ENCODE measurements at places on chromosomes 5 and 9. TPM values are rescaled to one million over a fixed set of nuclear protein-coding genes. Genes with fewer than 3 reads are reported as not detected.

DNA sequence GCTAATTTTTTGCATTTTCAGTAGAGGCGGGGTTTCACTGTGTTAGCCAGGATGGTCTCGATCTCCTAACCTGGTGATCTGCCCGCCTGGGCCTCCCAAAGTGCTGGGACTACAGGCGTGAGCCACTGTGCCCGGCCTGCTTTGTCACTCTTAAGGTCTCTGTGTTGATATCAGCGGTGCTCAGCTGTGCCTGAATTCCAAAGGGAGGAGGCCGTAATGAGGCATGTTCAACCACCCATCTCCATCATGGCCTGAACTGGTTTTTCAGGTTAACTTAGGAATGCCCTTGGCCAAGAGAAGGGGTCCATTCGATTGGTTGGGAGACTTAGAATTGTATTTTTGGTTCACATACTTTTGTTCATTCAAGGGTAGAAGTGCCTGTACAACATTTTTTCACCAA is 22.0 kb downstream of the HSD17B3 start:
- no peaks in the 10 kb centered on the region for H3K36me3 ChIP-seq
- no peaks in the 10 kb centered on the region for H3K4me1 ChIP-seq
- no peak overlapping the region for H3K4me3 ChIP-seq
- no peak overlapping the region for H3K27ac ChIP-seq

PLAC8L1 gene
- total RNA-seq, result not detected

DNA sequence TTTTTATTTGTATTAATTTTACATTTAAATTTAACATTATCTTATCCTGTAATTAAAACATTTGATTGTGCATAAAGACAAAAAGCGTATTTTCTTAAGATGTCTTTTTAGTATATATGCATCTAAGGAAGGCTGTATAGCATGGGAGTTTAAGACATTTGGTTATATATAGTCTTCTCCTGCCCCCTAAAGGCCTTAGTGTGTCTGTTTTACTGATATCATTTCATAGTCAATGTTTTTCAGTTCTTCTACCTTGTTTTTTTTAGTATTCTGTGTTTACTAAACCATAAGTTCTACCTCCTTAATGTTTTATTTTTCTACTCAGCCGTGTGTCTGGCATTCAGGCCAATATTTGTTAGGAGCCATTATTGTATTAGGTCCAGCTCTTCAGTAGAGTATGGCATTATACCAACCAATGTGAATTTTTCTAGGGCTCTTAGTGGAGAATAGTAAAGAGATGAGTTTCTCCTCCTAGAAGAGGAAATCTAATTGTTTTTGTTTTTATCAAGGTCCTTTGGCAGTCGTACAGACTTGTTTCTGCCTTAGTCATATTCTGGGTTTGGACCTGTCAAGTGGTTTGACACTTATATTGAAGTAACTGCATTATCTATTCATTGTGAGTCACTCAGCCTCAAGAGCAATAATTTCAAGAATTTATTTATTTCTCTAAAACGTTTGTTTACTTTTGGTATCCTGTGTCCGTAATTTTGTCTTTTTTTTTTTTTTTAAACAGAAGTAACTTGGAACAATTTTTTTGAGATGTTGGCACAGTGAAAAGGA is 74.8 kb downstream of the SLF1 start:
- H3K4me3 ChIP-seq, result no peak overlapping the region
- no peak for DNase-seq
- no peaks in the 10 kb centered on the region for H3K27me3 ChIP-seq
- H3K27ac ChIP-seq, result peak overlapping the region; percentile 51
- no peaks in the 10 kb centered on the region for H3K36me3 ChIP-seq
- H3K4me1 ChIP-seq, result peaks cover 4% of the 10 kb centered on the region

TNC gene
- 16.9 TPM for total RNA-seq

GRCh38 chr9:129496473-129497004 is 124.4 kb downstream of the C9orf50 start:
- H3K27me3 ChIP-seq, result no peaks in the 10 kb centered on the region
- DNase-seq, result peak; percentile 98
- peaks cover 86% of the 10 kb centered on the region for H3K4me1 ChIP-seq
- H3K36me3 ChIP-seq, result no peaks in the 10 kb centered on the region

- DNase-seq, result no peak
- H3K27me3 ChIP-seq, result no peaks in the 10 kb centered on the region
- no peak overlapping the region for H3K4me3 ChIP-seq
- H3K36me3 ChIP-seq, result peaks cover 9% of the 10 kb centered on the region
- H3K27ac ChIP-seq, result no peak overlapping the region
- H3K4me1 ChIP-seq, result peaks cover 23% of the 10 kb centered on the region
Observed at GRCh38 chr5:14298126-14298847, 155.1 kb downstream of the TRIO start.

GRCh38 chr9:106576232-106576760 is 286.7 kb upstream of the ZNF462 start:
- no peaks in the 10 kb centered on the region for H3K36me3 ChIP-seq
- H3K27ac ChIP-seq, result no peak overlapping the region
- DNase-seq, result no peak

- H3K4me1 ChIP-seq, result no peaks in the 10 kb centered on the region
- H3K36me3 ChIP-seq, result no peaks in the 10 kb centered on the region
- H3K27ac ChIP-seq, result no peak overlapping the region
- H3K4me3 ChIP-seq, result no peak overlapping the region
- no peaks in the 10 kb centered on the region for H3K27me3 ChIP-seq
Observed at GRCh38 chr9:79600466-79600865, 28.7 kb downstream of the TLE4 start.

DNA sequence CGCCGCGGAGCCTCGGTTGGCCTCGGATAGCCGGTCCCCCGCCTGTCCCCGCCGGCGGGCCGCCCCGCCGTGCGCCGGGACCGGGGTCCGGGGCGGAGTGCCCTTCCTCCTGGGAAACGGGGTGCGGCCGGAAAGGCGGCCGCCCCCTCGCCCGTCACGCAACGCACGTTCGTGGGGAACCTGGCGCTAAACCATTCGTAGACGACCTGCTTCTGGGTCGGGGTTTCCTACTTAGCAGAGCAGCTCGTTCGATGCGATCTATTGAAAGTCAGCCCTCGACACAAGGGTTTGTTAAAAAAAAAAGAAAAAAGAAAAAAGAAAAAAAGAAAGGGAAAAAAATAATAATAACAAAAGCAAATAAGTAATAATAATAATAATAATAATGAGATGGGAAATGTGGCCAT is 112.8 kb downstream of the GCNT1 start:
- H3K4me3 ChIP-seq, result peak overlapping the region; percentile 34
- no peaks in the 10 kb centered on the region for H3K27me3 ChIP-seq
- no peak overlapping the region for H3K27ac ChIP-seq
- DNase-seq, result no peak
- no peaks in the 10 kb centered on the region for H3K36me3 ChIP-seq

DNA sequence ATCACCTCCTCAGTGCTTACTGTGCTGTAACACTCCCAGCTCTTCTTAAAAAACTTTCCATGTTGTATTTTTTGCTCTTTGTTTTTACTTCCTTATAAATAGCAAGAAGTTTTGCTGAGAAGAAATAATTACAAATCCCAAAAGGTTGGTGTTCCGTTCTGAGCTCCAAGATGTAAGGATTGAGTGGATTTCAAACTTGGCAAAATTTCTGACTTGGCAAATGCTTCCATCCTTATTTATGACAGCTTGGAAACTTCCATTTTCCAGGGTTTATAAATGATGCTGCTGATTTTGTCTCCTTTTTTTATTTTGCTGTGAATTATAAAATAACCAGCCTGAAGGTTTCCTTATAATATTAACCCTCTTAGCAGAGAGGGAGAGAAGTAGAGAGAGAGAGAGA is 151.9 kb downstream of the NTRK2 start:
- peaks cover 4% of the 10 kb centered on the region for H3K4me1 ChIP-seq
- H3K36me3 ChIP-seq, result no peaks in the 10 kb centered on the region
- H3K27me3 ChIP-seq, result no peaks in the 10 kb centered on the region
- H3K4me3 ChIP-seq, result no peak overlapping the region
- H3K27ac ChIP-seq, result no peak overlapping the region
- DNase-seq, result no peak

GRCh38 chr9:105708405-105708804 is 14.1 kb downstream of the TMEM38B start:
- H3K4me3 ChIP-seq, result no peak overlapping the region
- H3K36me3 ChIP-seq, result peaks cover 4% of the 10 kb centered on the region
- no peaks in the 10 kb centered on the region for H3K27me3 ChIP-seq
- DNase-seq, result no peak
- no peak overlapping the region for H3K27ac ChIP-seq

DDX4 gene
- total RNA-seq, result not detected

DNA sequence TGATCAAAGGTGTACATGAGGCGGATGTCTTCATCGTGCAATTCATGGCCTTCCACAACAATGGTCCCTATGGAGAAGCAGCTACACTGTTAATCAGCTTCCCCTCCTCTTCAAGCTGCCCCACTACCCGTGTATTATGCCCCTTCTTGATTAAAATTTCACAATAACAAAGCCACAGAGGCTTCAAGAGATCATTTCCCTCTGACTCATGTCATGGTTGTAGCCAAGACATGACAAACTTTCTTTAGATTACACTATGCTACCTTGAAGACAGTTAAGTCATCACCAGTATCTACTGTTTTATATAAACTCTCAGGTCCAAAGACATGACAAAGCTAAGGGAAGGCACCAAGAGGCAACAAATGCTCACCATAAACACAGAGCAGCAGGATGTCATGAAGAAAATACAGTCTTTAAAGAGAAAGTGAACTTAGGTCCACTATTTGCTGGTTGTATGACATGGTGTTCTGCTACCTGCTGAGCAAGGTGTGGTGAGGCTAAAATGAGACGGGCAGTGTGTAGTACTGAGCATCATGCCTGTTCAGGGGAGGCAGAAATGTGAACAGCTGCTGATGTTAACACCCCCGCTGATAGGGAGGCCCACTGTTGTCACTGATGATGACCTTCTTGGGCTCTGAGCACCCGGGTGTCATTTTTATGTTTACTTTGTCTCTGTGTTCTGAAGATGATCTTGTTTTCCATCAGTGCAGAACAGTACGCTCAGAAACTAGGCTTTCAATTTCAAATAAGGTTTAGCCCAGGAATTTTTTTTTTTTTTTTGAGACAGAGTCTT is 48.3 kb downstream of the IARS1 start:
- H3K27me3 ChIP-seq, result no peaks in the 10 kb centered on the region
- no peaks in the 10 kb centered on the region for H3K4me1 ChIP-seq
- H3K36me3 ChIP-seq, result peaks cover 96% of the 10 kb centered on the region
- H3K27ac ChIP-seq, result no peak overlapping the region
- no peak for DNase-seq
- no peak overlapping the region for H3K4me3 ChIP-seq

DNA sequence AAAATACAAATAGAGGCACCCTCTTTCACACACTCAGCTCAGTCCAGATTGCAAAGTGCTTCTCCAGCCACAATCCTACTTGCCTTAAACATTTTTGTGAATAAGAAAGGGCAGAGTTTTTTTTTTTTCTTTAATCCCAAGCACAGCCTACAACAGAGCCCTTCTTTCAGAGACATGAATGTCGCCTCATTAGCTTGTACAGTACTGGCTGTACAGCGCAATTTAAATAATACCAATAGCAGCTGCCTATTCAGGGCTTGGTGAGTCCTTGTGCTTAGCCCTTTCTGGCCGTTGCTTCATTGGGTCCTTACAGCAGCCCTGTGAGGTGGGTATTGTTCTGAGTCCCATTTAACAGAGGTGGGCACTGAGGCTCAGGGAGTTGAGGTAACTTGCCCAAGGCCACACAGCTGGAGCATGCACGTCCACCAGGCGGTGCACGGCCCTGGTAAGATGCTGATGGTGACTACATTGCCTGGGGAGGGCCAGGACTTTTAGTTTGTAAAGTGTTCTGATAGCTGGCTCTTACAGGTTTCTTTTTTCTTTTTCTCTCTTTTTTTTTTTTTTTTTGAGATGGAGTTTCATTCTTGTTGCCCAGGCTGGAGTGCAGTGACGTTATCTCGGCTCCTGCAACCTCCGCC is 23.1 kb downstream of the NDST1 start:
- H3K4me1 ChIP-seq, result no peaks in the 10 kb centered on the region
- peak overlapping the region; percentile 4 for H3K27ac ChIP-seq
- H3K4me3 ChIP-seq, result no peak overlapping the region
- H3K36me3 ChIP-seq, result peaks cover 44% of the 10 kb centered on the region

- no peaks in the 10 kb centered on the region for H3K36me3 ChIP-seq
- no peak overlapping the region for H3K27ac ChIP-seq
- no peak for DNase-seq
Observed at GRCh38 chr9:70962761-70963440, 158.5 kb downstream of the TRPM3 start.

DNA sequence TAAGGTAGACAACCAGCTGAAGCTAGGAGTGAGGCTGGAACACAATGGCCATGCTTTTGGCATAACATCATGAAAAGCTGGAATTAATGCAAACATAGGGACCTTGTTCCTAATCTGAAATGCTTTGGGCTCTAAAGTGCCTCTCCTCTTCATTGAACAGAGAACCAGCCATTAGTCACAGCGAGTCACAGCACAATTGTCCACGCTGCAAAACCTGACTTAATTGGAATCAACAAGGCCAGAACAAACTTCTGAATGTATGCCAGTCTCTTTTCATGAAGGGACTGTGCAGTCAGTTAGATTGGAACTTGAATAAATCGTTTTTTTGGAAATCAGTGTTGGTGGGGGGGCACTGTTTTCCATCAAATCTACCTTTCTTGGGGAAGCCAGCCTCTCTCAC is 96.5 kb downstream of the JAKMIP2 start:
- no peak overlapping the region for H3K4me3 ChIP-seq
- H3K27me3 ChIP-seq, result no peaks in the 10 kb centered on the region
- H3K36me3 ChIP-seq, result no peaks in the 10 kb centered on the region
- H3K4me1 ChIP-seq, result no peaks in the 10 kb centered on the region

CNTNAP3 gene
- 18.9 TPM for total RNA-seq

- no peak for DNase-seq
- H3K27ac ChIP-seq, result no peak overlapping the region
- H3K4me1 ChIP-seq, result no peaks in the 10 kb centered on the region
- no peak overlapping the region for H3K4me3 ChIP-seq
Observed at GRCh38 chr5:1129711-1130055, 17.8 kb upstream of the SLC12A7 start.

DNA sequence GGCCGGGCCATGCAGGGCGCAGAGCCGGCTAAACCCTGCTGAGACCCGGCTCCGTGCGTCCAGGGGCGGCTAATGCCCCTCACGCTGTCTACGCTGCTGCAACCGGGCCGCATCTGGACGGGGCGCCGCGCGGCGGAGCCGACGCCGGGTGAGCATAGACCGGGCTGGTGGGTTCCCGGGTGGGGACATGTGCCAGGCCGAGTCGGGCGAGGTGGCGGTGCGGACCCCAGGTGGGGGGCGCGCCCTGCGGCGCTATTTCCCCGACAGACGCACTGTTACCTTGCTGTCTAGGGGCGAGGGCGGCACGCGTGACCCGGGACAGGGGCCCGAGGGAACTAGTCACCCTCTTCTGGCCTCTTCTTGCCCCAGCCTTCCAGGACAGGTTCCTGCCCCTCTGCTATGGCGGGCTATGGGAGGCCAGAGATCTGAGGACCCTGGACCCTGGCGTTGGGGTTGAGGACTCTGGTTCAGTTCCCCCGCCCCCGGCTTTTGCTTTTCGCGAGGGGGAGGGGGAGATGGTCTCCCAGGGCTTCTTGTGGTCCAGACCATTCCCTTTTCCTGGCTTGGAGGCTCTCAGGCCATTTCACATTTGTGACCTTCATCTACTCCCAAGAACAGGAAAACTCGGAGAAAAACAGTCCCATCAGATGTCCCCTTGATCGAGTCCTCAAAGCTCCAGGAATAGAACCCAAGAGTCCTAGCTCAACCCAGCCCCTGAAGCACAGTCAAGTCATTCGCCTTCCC is 536 bp downstream of the SLC27A4 start:
- no peaks in the 10 kb centered on the region for H3K27me3 ChIP-seq
- peaks cover 32% of the 10 kb centered on the region for H3K36me3 ChIP-seq
- peak overlapping the region; percentile 84 for H3K4me3 ChIP-seq
- DNase-seq, result no peak
- H3K27ac ChIP-seq, result peak overlapping the region; percentile 71

Measured in right atrium auricular region (tissue), 2 donors.